Stimulated activated CD4-positive, alpha-beta T cell treated with anti-CD3 and anti-CD28 coated beads, TNF-alpha, amount 100 ng/mL, for 48 hours (primary cell): ENCODE measurements at places on chromosomes 1 and 21.
A peak's percentile ranks its signal among the peaks of the same experiment; 100 is the strongest.

DNA sequence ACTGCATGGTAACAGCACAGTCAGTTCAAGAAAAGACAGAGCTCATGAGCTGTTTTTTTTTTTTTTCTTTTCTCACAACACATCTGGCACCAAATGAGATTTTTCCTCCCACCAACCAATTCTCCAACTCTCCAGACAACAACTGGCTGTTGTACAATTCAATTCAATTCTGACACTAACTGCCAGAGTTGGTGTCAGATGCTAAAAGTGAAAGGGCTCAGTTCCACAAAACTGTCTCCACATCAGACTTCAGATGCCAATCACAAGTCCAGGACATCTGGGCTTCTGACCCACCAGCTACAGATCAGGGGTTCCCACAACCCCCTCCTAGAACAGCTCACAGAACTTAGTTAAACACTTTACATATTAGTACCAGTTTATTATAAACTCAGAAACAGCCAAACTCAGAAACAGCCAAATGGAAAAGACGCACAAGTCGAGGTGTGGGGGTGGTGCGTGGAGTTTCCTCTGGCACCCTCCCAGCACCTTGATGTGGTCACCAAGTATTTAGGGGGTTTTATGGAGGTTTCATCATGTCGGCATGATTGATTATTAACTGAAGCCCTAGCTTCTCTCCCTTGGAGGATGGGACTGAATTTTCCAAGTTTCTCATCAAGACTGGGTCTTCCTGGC is 39.2 kb upstream of the LRRC8D start:
- DNase-seq = peak; percentile 63

DNA sequence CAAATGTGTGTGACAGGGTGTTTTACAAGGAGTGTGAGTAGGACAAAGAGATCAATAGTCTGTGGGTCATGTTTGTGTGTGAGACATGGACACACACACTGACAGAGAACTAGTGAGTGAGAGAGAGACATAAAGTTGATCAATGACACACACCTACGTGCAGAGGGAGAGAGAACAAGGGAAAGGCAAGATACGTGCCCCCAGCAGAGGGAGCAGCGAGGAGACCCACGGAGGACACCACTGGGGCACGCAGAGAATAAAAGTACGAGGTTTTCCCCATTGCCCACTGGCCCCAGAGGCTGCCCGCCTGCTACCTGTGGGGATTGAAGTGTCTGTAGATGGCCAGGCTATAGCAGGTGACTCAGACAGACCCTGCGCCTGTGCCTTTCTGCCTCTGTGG is 130.2 kb upstream of the CSF3R start:
- DNase-seq = no peak

GRCh38 chr1:22731924-22732720 is 21.5 kb downstream of the EPHB2 start:
- no peak for DNase-seq

- DNase-seq = no peak
Observed at GRCh38 chr1:109849655-109850054, 61.0 kb upstream of the CSF1 start.

GRCh38 chr1:192808163-192808517 is 699 bp upstream of the RGS2 start:
- no peak for DNase-seq
